ENCODE measurements at places on chromosomes 6 and 20.

- no peak for DNase-seq
Observed at GRCh38 chr20:32252189-32252588, 25.3 kb upstream of the KIF3B start.

DNA sequence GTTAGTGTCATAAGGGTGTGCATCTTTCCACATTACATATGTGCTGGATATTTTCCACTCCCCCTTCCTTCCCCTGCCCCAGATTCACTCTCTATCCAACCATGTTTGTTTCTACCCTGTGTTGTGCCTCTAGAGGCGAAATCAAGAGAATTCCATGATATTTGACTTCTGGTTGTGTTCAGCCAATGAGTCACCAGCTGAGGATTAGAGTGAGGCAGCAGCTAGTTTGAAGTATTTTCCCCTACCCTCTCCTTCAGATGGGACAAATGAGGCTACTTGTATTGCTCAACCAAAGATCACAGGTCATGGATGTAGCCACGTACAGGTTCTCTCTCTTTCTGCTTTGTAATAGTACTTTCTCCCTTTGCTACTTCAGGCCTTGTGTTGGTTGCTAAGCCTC, 24.5 kb upstream of the OR2J2 start:
- DNase-seq = no peak

- peak; percentile 79 for DNase-seq
Observed at GRCh38 chr20:58692579-58693225, at the start of gene NPEPL1. Gene NPEPL1 (plus strand): TSS chr20:58692800. CDS start chr20:58692901, 101 bp downstream.

- no peak for DNase-seq
Observed at GRCh38 chr6:90646940-90647339, 60.1 kb upstream of the MAP3K7 start.

DNA sequence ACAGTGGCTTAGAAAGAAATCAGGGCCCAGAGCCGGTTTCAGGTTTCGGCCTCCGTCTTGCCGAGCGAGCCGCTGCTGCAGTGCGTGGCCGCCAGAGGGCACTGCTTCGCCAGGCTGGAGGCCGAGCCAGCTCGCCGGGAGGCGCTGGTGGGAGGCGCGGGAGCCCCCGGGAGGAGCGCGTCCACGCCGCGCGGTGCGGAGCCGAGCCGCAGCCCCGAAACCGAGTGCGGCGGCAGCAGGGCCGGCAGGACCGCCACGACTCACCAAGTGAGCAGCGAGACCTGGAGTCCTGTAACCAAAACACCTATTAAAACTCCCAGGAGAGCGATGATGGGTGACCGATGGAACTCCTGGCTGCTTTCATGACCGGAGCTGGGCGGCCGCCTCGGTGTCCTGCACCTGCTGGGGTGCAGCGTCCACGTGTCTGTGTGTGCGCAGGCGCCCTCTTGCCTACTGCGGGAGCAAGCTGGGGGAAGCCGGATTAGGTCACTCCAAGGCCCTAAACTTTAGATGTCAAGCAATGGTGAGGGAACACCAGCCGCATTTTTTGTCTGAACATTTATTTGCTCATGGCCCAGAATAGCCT, 186.9 kb upstream of the UST start:
- DNase-seq = no peak

- DNase-seq = no peak
Observed at GRCh38 chr6:41256383-41256782, 28.2 kb downstream of the TREML4 start.

DNA sequence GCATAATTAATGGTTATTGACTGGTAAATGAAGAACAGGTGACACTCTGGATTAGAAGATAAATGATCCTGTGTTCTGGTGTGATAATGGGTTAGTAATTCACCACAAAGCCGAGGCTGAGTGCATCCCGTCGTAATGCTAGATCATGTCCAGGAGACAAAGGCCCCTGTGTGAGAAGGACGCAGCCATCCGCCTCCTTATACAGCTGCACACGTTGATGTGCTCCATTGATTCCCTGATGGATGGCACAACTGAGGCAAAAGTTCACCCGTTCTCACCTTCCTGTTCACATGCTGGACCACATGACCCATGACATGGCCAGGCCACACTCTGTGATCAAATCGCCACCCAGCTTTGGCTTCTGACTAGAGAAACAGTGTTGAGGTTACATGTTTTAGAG, 136.1 kb downstream of the FOXC1 start:
- no peak for DNase-seq

DNA sequence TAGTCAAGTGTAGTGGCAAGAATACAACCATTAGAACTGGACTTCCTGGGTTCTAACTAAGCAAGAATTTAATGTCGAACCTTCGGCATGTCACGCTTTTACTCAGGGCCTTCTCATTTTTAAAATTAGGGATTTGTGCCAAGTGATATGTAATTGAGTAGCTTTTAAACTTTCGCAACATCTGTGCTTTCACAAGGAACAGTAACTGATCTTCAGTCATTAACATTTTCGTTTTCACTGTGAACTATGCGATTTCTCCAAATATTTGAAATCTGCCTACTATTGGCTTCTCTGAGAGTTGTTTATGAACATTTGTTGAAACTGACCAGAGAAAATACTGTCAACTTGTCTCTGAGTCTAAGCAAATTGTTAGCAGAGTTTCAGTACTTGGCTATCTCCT, 27.6 kb downstream of the GRM1 start:
- no peak for DNase-seq

DNA sequence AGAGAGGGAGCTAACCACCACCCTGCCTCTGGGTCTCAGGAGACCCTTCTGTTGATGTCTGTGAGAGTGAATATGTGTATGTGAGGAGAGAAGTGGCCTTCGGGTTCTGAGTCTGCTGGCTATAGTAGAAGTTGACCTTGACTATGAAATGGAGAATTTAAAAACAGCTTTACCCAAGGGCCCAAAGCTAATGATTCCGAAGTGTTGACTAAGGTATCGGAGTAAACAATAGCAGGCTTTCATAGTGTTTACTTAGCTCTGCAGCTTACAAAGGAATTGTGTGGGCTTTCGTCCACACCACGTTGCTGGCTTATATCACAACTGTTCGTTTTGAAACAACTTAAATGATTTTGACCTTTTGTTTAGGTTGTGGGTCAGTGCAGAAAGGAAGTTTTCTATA, 126.5 kb upstream of the JAG1 start:
- no peak for DNase-seq

DNA sequence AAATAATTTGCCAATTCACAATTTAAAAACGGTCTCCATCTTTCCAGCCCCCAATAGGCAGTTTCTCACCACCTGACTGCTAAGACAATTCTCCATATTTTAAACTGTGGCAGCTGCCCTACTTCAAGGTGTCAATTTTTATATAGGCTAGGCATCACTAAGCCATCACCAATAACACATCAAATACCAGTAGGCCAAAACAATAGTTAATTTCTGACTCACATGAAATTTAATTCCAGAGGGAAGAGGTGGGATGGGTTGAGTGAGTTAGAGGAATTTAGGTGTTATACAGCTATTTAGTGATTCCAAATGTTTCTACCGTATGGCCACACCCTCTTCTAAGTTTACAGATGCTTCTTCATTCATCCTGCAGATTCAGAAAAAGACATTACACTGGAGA, 49.9 kb downstream of the GFRAL start:
- DNase-seq = no peak

DNA sequence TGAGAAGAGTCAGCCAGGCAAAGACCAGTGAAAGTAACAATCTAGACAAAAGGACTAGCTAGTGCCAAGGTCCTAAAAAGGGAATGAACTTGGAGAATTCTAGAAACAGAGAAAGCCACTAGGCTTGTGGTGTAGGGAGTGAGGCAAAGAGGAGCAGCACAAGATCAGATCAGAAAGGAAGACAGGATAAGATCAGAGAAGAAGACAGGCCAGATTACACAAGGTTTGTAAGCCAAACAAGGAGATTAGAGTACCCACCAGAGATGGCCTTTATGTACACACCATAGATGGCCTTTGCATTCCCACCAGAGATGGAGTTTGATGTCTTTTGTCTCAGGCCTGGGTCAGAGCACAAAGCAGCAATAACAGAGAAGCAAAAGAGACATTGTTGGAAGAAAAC, 105.6 kb upstream of the PLCB4 start:
- DNase-seq = no peak

GRCh38 chr6:128370072-128370471, 150.3 kb downstream of the PTPRK start:
- DNase-seq = no peak

DNA sequence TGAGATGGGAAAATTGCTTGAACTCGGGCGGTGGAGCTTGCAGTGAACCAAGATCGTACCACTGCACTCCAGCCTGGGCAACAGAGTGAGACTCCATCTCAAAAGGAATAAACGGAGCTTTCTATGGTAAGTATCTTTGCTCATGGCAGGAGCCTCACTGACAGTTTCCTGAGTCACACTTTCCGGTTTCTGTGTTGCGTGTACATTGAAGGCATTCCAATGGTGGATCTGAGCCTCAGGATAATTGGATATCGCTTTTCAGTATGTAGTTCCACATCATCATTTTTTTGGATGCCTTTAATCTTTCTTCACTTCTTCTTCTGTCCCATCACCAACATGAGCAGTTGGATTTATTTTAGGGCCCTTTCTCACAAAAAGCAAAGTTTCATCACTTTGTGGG, 28.6 kb upstream of the GTSF1L start:
- DNase-seq = no peak

- no peak for DNase-seq
Observed at GRCh38 chr20:58716476-58717277, 24.1 kb downstream of the NPEPL1 start.

GRCh38 chr6:116385459-116385802, 14.7 kb downstream of the DSE start:
- no peak for DNase-seq

GRCh38 chr6:148175550-148176188, 167.0 kb upstream of the SASH1 start:
- DNase-seq = no peak

- no peak for DNase-seq
Observed at GRCh38 chr20:57736738-57737347, 27.0 kb upstream of the PMEPA1 start.

DNA sequence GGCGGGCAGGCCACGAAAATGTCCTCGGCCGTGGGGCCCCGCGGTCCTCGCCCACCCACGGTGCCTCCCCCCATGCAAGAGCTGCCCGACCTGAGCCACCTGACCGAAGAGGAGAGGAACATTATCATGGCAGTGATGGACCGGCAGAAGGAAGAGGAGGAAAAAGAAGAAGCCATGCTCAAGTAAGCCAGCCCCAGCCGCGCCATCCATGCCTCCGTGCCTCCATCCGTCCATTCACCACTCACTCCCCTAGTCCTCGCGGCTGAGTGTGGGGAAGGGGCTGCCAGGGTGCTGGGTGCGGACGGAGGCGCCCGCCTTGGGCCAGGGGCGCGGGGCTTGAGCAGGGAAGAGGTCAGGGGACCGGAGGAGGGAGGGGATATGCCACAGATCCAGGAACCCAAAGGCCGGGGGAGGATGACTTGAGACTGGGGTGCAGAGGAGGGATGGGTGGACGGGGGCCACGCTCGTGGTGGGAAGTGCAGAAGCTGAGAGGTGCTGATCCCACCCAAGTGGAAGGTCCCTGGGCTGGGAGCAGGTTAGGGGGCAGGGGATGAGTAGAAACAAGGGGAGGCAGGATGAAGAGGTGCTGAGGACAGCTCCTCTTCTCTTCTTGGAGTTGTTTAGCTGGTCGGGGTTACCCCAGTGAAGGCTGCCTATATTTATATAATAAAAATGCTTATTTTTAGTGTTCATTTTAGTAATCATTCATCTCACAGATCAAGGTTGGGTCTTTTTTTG, 825 bp downstream of the RIMS1 start:
- no peak for DNase-seq

- no peak for DNase-seq
Observed at GRCh38 chr6:159035891-159036290, 8.9 kb downstream of the TAGAP start.

- DNase-seq = no peak
Observed at GRCh38 chr6:158038291-158039177, 56.9 kb downstream of the SYNJ2 start.

- no peak for DNase-seq
Observed at GRCh38 chr6:150634176-150634963, 34.7 kb downstream of the PLEKHG1 start.

All from RWPE2 (cell line).